ENCODE measurements at places on chromosomes 2 and 18.

DNA sequence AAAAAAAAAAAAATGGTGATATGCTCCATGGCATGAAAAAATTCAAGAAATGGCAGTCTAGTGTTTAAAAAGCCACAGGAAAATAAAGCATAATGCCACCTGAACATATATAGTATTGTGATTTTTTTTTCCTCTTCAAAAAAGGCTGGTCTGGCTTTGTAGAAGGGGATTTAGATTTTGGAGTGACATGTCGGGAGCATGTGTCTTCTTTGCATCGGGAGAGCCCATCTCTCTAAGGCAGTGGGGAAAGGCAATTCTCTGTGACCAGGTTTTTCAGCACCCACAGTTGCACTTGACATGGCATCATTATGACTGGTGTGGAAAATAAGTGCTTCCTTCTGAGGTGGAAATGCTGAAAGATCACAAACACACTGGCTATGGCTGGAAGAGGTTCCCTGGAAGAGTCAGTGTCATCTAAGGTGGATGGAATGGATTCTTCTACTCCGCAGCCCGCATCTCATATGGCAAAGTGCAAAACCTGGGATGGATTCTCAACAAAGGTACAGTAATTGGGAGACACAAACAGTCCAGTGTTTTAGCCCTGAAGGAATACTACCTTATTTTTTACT lies 172.5 kb downstream of the AGAP1 start:
- no peak for DNase-seq

- DNase-seq, result no peak
Measured at GRCh38 chr2:102139851-102140250, 2.7 kb upstream of the IL1R1 start.

DNA sequence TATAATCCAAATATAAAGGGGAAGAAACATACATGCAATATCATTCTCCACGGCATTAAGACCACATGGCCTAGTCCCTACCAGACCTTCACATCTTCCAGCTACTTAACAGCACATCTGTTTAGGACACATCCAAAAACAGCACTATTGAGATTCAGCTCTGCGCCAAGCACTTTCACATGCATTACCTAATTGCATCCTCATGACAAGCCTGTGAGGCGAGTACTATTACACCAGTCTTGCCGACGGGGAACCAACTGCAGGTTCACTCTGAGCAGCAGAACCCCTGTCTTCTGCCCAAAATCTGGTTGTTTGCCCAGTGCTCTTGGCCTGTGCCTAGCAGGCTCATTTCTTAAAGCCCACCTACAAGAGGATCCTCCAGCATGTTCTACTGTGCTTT lies 66.7 kb downstream of the AAK1 start:
- DNase-seq, result no peak

DNA sequence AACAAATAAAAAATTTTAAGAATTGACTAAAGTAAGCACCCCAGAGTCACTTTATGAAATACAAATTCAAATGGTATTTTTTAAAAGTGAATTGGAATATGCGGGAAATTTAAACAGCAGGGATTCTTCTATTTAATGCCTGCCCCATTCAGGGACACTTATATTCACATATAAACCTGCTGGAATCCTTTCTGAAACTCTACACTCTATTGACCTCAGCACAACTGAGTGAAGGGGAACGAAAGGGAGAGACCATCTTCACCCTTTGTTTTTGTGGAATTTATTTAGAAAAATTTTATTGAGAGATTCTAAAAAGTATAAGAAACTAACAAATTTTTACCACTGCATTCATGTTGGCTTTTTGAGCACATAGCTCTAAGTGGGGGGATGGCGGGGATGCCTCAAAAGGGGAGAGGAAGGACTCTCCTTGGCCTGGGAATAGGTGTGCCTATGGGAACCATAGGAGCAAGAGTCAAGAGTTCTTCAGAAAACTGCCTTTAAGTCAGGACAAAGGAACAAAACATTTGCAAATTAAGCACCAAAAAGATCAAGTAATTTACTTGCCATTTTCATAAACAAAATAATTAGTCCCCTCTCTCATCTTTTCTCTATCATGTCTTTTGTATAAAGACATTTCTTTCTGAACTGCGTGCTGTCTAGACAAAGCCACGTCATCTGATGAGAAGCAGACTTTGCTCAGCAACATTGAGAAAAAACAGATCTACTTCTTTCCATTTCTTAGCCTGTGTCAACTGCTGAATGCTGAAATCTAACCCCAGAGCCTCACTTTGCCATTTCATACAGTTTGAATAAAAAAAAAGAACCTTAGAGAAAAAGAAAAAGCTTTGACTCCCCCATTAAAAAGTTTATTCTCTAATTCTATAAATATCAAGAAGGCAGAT lies 21.6 kb upstream of the FLACC1 start:
- DNase-seq, result no peak

DNA sequence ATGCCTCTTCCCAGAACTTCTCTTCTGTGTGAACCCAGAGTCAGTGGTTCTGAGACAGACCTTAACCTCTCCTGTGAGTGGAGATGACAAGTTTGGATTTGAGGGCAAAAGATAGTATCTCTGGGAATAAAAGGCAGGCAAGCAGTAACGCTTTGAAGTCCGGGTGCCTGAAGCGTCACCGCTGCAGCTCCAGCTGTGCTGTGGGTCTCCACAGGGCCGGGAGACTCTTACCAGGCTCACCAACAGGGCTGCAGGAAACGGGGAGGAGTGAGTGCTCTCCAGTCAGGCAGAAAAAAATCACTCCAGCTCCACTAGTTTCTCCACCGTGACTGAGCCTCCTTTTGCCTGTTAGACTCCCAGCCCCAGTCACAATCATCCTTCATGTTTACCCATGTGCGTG lies 79.7 kb upstream of the MAP4K4 start:
- DNase-seq, result no peak

- DNase-seq, result no peak
Measured at GRCh38 chr2:135456431-135456830, 74.6 kb downstream of the ZRANB3 start.

GRCh38 chr2:223474893-223475292 lies 127.3 kb downstream of the SCG2 start:
- DNase-seq, result no peak

DNA sequence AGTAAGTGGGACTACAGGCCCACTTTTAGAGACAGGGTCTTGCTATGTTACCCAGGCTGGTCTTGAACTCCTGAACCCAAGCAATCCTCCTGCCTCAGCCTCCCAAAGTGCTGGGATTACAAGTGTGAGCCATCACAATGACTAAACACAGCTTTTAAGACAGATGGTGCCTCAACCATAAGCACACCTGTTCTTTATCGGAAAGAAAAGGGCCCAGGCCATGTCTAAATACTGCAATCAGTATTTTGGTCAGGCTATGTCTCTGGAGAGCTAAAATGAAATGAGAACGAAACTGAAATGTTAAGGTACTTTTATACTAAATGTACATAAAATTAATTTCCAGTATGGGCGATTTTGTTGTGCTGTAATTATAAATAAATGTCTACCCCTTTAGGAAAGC lies 69.5 kb upstream of the SPTBN1 start:
- DNase-seq, result no peak

- DNase-seq, result no peak
Measured at GRCh38 chr2:9333591-9334171, 89.6 kb downstream of the ITGB1BP1 start.

- no peak for DNase-seq
Measured at GRCh38 chr18:616380-616995, 19.7 kb downstream of the CLUL1 start.

GRCh38 chr2:230684270-230685168 lies 28.1 kb upstream of the CAB39 start:
- no peak for DNase-seq

- DNase-seq, result no peak
Measured at GRCh38 chr2:104840156-104840555, 13.8 kb upstream of the POU3F3 start.

GRCh38 chr2:42949125-42949524 lies 156.7 kb upstream of the HAAO start:
- no peak for DNase-seq

- DNase-seq, result no peak
Measured at GRCh38 chr2:8615252-8615575, 66.6 kb upstream of the ID2 start.

DNA sequence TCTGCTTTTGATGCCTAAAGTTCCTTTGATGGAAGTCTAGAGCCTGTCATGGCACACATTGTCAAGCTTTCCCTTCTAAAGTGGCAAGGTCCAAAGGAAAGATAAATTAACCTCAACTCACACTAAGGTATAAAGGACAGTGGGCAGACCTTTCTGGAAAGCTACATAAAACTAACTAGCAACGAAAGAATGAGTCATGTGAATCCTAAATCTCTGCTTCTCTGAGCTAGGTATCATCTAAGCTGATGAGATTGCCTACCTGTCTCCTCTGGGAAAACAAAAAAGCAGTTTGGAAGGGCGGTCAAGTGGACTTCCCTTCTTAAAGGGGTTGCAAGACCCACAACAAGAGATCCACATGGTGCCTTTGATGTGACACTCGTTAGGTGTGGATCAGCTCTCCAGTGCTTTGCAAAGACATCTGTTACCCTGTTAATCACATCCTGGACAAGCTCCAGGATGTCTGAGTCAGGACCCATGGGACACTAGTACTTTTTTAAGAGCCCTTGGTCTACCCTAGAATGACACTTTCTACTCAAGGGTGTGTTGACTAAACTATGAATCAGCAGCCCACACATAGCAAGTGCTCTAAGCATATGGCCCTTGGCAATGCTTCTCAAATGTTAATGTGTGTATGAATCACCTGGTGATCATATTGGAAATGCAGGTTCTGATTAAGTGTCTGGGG lies 173.5 kb downstream of the ALK start:
- no peak for DNase-seq

DNA sequence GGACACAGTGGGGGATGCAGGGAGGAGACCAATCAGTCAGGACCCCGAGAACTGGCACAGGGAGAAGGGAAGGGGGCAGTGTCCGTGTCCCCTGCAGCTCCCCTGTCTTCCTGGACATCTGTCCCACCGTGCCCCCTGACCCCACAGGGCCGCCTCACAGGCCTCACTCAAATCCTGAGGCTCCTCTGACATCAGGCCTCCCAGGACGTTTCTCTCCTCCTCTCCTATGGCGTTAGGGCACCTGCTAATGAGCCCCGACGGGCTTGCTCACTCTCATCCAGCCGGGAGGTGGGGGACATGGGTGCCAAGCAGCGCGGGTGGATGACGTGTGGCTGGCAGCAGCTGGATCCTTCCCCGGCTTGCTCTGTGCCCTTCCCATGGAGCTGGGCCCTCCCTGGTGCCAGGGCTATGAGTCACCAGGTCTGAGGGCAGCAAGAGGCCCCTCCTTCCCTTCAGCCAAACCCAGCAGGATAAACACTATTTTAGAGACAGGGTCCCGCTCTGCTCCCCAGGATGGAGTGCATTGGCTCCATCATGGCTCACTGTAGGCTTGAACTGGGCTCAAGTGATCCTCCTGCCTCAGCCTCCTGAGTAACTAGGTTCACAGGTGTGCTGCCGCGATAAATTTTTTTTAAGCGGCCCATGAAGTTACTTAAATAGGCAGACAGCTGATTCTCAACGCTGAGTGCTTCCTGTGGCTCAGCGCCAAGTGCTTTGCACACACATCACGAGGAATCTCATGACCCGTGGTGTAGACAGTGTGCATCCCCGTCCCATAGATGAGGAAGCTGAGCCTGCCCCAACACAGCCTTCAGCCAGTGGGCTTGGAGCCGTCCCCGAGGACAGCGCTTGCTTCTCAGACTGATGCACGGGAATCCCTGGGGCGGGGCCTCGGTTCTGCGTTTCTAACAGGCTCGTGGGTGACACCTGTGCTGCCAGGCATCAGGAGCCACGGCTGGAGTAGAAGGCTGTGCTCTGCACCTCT lies 64.5 kb upstream of the HDAC4 start:
- DNase-seq, result no peak

- DNase-seq, result no peak
Measured at GRCh38 chr18:50218432-50219197, 23.7 kb upstream of the MYO5B start.

Data from stimulated activated CD8-positive, alpha-beta memory T cell treated with anti-CD3 and anti-CD28 coated beads, Interleukin-15, amount 100 ng/mL, for 24 hours (primary cell).